ENCODE measurements at places on chromosomes 6 and 20. TPM values are rescaled to one million over a fixed set of nuclear protein-coding genes. Genes with fewer than 3 reads are reported as not detected.

Gene DPM1
- 52.2 TPM for total RNA-seq

Gene GABRR1
- not detected for total RNA-seq

Gene SOBP
- 5.8 TPM for total RNA-seq

Gene TNNC2
- 1.4 TPM for total RNA-seq

Gene SRMS
- total RNA-seq: not detected
